ENCODE measurements at places on chromosomes 2 and 18.

GRCh38 chr2:30113617-30114293 is 33.1 kb upstream of the YPEL5 start:
- peak; percentile 58 for DNase-seq

DNA sequence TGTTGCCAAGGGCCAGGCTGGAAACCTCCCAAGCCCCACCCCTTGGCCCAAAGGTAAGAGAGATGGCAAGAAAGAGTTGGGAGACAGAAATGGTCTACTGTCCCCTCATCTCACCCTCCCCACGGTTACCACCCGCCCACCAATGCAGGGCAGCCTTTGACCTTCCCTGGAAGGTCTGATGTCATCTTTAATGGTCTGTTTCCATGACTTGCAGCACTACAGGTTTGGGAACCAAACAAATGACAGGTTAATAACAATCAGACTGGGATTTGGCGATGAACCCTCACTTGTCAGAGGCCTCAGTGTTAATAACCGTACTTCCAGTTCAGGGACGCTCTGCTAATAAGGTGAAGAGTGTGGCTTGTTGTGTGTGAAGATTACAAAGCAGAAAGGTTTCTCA is 70.4 kb downstream of the MRO start:
- no peak for DNase-seq

DNA sequence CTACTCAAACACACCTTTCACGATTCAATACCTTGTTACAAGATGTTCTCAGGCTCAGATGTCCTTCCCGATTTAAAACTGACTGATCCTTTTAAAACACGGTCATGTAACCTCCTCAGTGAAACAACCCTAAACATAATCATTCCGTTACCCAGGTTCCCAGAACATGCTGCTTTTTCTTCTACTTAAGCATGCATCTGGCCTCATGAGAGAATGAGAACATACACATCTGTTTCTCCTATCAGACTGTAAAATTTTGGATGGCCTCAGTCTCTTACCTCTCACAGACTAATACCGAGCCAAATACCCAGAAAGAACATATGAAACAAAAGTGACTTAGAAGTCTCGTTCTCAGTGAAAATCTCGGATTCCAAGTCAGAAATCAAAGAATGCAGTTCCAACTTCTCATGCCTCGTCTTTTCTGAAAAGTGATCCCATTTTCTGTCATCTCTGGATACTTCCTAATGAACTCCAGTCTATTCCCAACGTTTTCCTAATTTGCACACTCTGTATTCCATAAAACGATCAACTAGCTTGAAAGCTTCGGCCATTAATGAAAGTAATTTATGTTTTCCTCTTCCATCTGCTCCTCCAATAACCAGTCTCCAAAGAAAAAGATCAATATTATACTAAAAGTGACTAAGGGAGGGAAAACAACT is 919 bp downstream of the SF3B1 start:
- DNase-seq: no peak

GRCh38 chr2:128036748-128037607 is 9.1 kb upstream of the SAP130 start:
- DNase-seq: no peak

DNA sequence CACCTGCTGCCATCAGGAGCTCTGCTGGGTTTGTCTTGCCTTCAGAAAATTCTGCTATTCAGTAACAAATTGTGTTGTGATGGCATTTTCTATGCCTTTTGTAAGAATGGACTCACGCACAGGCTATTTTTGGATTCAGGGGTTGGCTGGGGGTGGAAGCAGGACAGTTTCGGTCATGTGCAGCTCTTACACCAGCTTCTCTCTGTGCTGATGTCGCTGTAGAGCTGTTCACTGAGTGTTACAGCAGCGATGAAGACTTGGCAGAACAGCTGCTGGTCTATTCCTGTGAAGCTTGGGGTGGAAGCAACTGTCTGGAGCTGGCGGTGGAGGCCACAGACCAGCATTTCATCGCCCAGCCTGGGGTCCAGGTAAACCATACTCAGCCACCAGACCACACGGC is 49.2 kb downstream of the TRPM8 start:
- no peak for DNase-seq

DNA sequence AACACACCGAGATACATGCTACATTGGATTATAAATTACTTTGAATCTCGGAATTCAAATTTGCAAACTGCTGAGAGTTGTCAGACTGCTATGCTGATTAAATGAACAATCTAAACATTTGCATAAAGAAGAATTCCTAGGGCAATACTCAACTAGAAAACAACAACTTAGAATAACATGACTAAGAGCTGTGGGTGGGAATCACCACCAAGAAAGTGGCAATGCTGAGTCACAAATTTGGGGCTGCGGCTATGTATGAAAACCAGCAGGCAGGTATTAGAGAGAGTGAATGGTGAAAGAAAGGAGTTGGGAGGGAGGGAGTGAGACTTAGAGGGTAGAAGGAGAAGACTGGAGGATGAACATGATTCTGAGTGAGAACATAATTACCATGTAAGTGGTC is 559.5 kb downstream of the PIK3C3 start:
- DNase-seq: no peak

- peak; percentile 85 for DNase-seq
These were observed 123.3 kb downstream of the CLIP4 start for GRCh38 chr2:29238497-29238896.

- no peak for DNase-seq
These were observed 193.8 kb downstream of the CMPK2 start for GRCh38 chr2:6671913-6672312.

- DNase-seq: peak; percentile 91
These were observed 1.3 kb downstream of the DUSP2 start for GRCh38 chr2:96143848-96144480.

- no peak for DNase-seq
These were observed 31.4 kb downstream of the C18orf54 start for GRCh38 chr18:54389143-54389505.

- DNase-seq: no peak
These were observed 76.8 kb upstream of the RBMS1 start for GRCh38 chr2:160570376-160570775.

DNA sequence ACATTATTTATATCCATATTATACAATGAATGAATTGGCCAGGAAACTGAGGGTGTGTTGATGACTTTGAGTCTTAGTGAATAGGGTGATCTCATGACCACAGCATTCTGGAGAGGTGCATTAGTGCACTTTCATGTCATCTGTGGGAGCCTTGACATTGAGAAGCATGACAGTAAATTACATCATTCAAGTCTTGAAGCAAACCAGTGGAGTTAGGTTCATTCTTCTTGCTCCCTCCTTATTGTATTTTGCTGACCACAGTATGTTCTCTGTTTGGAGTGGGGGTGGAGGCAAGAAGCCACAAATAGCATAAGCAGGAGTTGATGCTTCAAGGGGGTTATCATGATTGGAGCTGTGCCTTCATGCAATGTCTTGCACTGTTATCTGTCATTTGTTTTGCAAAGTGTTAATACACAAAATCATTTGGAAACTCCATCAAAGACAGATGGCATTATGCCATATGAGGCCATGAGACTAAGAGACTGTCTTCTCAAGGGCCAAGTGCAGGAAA is 680.2 kb downstream of the NYAP2 start:
- DNase-seq: no peak

- no peak for DNase-seq
These were observed 823 bp upstream of the GORASP2 start for GRCh38 chr2:170928036-170928823.

DNA sequence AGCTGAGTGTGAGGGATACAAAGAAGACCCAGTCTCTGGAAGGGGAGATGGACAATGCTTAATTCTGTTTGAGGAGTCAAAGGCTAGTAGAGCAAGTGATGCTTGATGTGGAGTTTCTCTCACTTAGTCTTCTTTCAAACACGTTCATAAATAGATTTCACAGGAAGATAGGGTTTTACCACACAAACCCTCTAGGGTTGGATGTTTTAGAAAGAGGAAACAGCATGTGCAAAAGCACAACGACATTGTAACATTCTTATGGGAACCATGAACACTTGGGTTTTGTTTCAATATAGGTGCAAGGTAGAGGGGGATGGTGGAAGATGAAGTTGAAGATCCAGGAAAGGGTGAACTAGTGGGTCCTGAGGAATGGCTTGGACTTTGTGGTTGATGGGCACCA is 10.8 kb upstream of the EFEMP1 start:
- no peak for DNase-seq

- no peak for DNase-seq
These were observed 66.8 kb upstream of the SPRED2 start for GRCh38 chr2:65499216-65499615.

DNA sequence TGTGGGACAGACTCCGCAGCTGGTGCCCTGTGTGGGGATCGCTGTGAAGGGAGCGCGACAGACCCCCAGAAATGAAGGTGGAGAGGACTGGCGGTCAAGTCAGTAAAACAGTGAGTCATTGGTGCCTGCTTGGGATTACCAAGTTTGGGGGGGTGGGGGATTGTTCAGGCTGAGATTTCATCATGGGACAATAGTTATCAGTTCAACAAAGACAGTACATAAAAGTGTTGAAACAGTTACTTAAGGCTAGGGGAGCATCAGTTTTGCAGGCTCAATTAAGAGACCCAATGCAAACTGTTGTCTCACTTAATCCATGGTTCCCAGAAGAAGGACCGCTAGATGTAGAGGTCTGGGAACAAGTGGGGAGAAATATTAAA is 42.4 kb upstream of the PDK1 start:
- DNase-seq: no peak

All from 8988T (cell line).